ENCODE measurements at places on chromosomes 2 and 18. TPM values are rescaled to one million over a fixed set of nuclear protein-coding genes. Genes with fewer than 3 reads are reported as not detected.

DNA sequence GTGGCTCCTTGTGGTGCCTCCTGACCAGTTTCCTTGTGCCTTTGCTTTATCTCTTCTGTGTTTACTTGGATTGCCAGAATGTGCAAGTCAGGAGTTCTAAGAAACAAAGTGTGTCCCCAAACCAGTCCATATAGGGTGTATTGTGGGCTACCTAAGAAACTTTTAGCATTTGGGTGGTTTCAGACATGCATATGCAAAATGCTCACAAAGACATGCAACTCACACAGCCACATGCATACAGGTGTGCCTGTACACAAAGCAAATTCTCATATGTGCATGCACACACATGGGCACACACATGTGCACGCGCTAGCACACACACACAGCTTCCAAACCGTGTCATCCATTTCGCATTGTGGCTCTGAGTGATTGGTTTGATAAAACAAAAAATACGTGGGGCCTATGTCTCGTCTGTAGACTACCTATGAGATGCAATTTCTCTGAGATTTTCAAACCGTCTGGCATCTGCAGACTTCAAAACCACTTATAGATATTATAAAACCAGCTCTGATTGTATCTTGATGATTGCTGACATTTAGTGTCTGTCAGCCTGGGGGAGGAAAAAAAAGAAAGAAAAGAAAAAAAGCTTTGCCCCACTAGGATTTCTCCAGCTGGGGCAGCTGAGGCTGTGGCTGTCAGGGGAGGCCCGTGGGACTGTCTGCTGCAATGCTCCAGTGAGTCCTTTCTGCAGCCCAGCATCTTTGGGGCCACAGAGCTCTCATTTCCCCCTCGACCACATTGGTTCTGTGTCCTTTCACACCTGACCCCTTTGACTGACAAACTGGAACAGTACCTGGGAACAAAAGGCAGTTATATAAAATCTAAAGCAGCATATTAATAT lies 556.1 kb downstream of the CMPK2 start:
- no peaks in the 10 kb centered on the region for H3K36me3 ChIP-seq
- H3K4me3 ChIP-seq, result no peak overlapping the region
- no peaks in the 10 kb centered on the region for H3K27me3 ChIP-seq
- H3K4me1 ChIP-seq, result peaks cover 35% of the 10 kb centered on the region
- H3K27ac ChIP-seq, result no peak overlapping the region

- H3K27me3 ChIP-seq, result no peaks in the 10 kb centered on the region
- no peaks in the 10 kb centered on the region for H3K36me3 ChIP-seq
- H3K4me1 ChIP-seq, result peaks cover 16% of the 10 kb centered on the region
- H3K27ac ChIP-seq, result peak overlapping the region; percentile 39
- no peak for DNase-seq
These were observed 457.0 kb upstream of the HNMT start for GRCh38 chr2:137507237-137507636.

PRKAG3 gene
- 2.9 TPM for total RNA-seq

DNA sequence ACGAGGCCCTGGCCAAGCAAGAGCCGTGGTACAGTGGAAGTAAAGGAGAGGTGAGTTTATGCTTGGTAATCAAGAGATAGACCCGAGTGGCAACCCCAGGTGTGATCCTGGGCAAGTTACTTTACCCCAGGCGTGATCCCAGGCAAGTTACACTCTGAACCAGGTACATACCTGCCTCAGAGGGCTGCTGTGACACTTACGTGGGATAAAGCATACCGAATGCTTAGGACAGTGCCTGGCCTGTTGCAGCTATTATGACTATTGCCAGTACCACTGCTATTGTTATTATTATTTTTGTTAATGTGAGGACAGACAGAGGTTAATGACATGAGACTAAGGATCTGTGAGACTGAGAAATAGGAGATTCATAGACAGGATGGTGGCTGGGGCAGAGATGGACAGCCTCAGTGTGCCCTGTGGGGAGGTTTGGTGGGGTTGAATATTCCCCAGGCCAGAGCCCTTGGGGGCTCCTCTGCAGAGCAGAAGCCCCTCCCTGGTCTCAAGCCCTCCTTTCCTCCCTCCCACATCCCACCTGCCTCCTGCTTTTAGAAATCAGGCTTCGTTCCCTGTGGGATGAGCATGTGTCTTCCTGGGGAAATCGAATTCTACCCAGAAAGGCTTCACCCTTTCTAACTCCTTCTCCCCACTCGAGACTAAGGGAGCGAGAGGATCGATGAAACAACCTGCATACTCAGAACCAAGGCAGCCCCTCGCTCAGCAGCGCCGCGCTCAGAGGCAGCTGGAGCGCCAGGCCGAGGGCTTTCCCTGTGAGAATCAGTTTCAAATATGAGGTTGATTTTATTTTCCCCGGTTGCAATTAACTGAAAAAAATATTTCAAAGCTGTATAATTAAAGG lies 62.0 kb upstream of the SIX3 start:
- H3K27ac ChIP-seq, result no peak overlapping the region
- H3K36me3 ChIP-seq, result no peaks in the 10 kb centered on the region
- no peak overlapping the region for H3K4me3 ChIP-seq
- no peak for DNase-seq

DNA sequence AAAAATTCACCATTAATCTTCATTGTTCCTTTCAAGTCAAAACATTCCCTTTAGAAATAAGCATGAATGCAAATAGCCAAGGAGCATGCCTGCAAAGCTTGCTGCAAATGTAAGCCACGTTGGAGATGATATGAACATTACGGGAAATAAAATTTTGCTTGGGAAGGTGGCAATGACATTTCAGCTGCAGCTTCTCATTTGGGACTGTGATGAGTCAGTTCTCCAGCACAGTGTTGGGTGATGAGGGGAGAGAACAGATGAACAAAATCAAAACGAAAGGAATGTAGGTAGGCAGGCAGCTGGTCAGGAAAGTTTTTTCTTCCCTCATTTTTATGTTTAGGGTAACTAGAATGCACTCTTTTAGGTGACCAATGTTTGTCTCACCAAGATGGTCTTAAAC lies 65.3 kb upstream of the CHRNA1 start:
- no peak overlapping the region for H3K4me3 ChIP-seq
- no peaks in the 10 kb centered on the region for H3K27me3 ChIP-seq
- DNase-seq, result no peak
- peak overlapping the region; percentile 92 for H3K27ac ChIP-seq

GRCh38 chr2:129160879-129161278 lies 818.6 kb upstream of the RAB6C start:
- no peak overlapping the region for H3K4me3 ChIP-seq
- no peak overlapping the region for H3K27ac ChIP-seq
- no peaks in the 10 kb centered on the region for H3K27me3 ChIP-seq
- H3K36me3 ChIP-seq, result no peaks in the 10 kb centered on the region
- DNase-seq, result no peak
- H3K4me1 ChIP-seq, result peaks cover 16% of the 10 kb centered on the region
